Osteocyte (in vitro differentiated cells): ENCODE measurements at places on chromosomes 16 and 17. TPM values are rescaled to one million over a fixed set of nuclear protein-coding genes. Genes with fewer than 3 reads are reported as not detected.

GRCh38 chr16:78503602-78504001 is 404.1 kb downstream of the WWOX start:
- DNase-seq, result no peak
- no peak overlapping the region for H3K4me3 ChIP-seq
- H3K4me1 ChIP-seq, result peaks cover 30% of the 10 kb centered on the region
- H3K27me3 ChIP-seq, result no peaks in the 10 kb centered on the region
- H3K27ac ChIP-seq, result no peak overlapping the region
- no peaks in the 10 kb centered on the region for H3K36me3 ChIP-seq

- no peak overlapping the region for H3K27ac ChIP-seq
- H3K36me3 ChIP-seq, result no peaks in the 10 kb centered on the region
- peaks cover 17% of the 10 kb centered on the region for H3K4me1 ChIP-seq
- H3K27me3 ChIP-seq, result peaks cover 2% of the 10 kb centered on the region
Measured at GRCh38 chr17:49071106-49071505, 61.5 kb upstream of the B4GALNT2 start.

- H3K4me1 ChIP-seq, result no peaks in the 10 kb centered on the region
- no peak for DNase-seq
- no peaks in the 10 kb centered on the region for H3K36me3 ChIP-seq
- no peaks in the 10 kb centered on the region for H3K27me3 ChIP-seq
Measured at GRCh38 chr17:52106638-52107261, 51.8 kb downstream of the CA10 start.

DNA sequence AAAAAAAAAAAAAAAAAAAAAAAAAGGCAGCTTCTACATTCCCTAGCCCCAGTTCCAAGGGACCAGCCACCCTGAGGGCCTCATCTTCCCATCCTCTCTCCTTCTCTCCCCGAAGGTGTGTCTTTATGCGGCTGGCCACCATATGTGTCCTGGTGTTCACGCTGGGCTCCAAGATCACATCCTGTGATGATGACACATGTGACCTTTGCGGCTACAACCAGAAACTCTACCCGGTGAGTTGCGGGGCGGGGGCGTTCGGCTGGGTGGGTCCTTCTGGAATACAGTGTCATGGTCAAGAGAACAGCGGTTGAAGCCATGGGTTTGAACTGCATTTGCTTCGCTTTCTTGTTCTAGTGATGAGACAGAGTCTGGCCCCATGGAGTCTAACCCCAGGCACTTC is 22.6 kb upstream of the COQ7 start:
- no peak overlapping the region for H3K4me3 ChIP-seq
- H3K27ac ChIP-seq, result no peak overlapping the region
- H3K4me1 ChIP-seq, result no peaks in the 10 kb centered on the region
- H3K36me3 ChIP-seq, result peaks cover 2% of the 10 kb centered on the region
- H3K27me3 ChIP-seq, result no peaks in the 10 kb centered on the region

- no peak for DNase-seq
- no peak overlapping the region for H3K4me3 ChIP-seq
- no peaks in the 10 kb centered on the region for H3K27me3 ChIP-seq
- H3K36me3 ChIP-seq, result no peaks in the 10 kb centered on the region
- no peak overlapping the region for H3K27ac ChIP-seq
Measured at GRCh38 chr17:15039366-15039765, 225.8 kb downstream of the PMP22 start.

- no peaks in the 10 kb centered on the region for H3K27me3 ChIP-seq
- H3K4me3 ChIP-seq, result no peak overlapping the region
- DNase-seq, result no peak
Measured at GRCh38 chr17:44105941-44106340, 17.5 kb downstream of the HDAC5 start.

- peaks cover 8% of the 10 kb centered on the region for H3K36me3 ChIP-seq
- no peak overlapping the region for H3K4me3 ChIP-seq
- H3K4me1 ChIP-seq, result peaks cover 31% of the 10 kb centered on the region
Measured at GRCh38 chr17:72603420-72604242, 482.8 kb downstream of the SOX9 start.

DNA sequence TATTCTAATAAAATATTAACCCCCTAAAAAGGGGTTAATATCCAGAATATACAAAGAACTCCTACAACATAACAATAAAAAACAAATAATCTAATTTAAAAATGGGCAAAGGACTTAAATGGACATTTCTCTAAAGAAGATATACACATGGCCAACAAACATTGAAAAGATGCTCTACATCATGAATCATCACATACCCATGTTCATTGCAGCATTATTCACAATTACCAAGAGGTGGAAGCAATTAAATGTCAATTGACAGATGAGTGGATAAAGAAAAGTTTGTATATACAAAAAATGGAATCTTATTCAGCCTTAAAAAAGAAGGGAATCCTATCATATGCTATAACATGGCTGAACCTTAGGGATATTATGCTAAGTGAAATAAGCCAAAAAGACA is 36.8 kb downstream of the CPD start:
- peaks cover 6% of the 10 kb centered on the region for H3K4me1 ChIP-seq
- DNase-seq, result no peak
- H3K27me3 ChIP-seq, result no peaks in the 10 kb centered on the region
- H3K36me3 ChIP-seq, result peaks cover 10% of the 10 kb centered on the region
- H3K4me3 ChIP-seq, result no peak overlapping the region

DNA sequence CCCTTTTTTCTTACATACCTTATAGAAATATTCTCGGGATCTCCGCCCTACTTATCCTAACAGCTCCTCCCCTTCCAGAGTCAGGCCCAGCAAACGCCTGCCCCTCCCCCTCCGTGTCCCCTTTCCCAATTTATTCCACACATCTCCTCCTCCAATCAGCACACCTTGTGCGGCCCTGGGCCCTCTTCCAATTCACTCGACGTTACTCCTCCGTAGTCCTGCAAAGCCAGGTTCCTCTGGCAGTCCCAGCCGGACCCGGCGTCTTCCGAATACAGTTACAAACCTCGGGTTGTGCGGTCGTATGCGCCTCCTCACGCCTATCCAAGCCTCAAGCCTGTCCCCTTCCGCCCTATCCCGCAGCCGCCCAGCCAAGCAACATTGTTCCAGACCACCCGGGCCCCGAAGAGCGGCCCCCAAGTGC is 677 bp downstream of the CBX1 start:
- H3K27me3 ChIP-seq, result no peaks in the 10 kb centered on the region
- H3K4me3 ChIP-seq, result peak overlapping the region; percentile 100
- peaks cover under 1% of the 10 kb centered on the region for H3K36me3 ChIP-seq
- H3K27ac ChIP-seq, result peak overlapping the region; percentile 97
- DNase-seq, result peak; percentile 85
- peaks cover 28% of the 10 kb centered on the region for H3K4me1 ChIP-seq

DNA sequence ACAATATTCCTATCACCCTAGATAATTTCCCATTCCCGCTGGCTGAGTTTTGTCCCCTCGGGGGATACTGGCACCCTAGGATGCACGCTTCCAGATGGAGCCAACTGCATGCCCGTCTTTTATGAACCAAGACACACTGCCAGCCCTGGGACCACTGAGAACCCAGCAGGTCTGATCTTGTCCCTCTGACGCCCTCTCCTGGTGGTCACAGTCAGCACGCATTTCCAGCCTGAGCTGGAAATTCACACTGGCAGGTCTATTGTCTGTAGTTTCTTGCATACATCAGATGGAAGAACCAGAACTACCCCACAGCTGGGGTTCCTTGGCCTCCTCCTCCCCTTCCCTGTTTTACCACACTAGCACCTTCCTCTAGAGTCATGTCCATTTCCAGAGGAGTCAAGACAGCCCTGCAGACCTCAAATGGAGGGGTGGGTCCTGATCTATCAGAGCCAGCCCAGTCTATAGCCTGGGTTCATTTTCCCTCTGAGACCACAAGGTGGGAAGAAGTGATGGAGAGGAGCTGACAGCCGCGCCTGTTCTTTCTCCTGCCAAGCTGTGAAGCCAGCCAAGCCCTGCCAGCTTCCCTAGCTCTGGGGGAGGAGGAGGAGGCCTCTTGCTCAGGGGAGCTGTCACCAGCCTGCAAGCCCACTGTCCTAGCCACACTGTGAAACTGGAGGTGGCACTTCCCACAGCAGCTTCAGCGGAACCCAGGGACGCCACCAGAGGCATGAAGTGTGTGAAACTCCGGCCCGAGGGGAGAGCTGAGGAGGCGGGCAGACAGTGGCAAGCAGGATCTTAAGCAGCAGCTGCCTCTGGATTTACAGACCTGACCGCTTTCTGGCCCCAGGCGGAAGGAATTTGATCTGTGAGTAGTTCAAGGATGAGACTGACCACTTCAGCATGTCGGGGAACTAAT is 29.3 kb downstream of the MXRA7 start:
- H3K4me1 ChIP-seq, result peaks cover 42% of the 10 kb centered on the region
- H3K4me3 ChIP-seq, result no peak overlapping the region
- no peaks in the 10 kb centered on the region for H3K27me3 ChIP-seq
- H3K36me3 ChIP-seq, result peaks cover 24% of the 10 kb centered on the region
- peak overlapping the region; percentile 47 for H3K27ac ChIP-seq

GRCh38 chr16:83839561-83839960 is 31.8 kb downstream of the HSBP1 start:
- H3K27ac ChIP-seq, result no peak overlapping the region

DNA sequence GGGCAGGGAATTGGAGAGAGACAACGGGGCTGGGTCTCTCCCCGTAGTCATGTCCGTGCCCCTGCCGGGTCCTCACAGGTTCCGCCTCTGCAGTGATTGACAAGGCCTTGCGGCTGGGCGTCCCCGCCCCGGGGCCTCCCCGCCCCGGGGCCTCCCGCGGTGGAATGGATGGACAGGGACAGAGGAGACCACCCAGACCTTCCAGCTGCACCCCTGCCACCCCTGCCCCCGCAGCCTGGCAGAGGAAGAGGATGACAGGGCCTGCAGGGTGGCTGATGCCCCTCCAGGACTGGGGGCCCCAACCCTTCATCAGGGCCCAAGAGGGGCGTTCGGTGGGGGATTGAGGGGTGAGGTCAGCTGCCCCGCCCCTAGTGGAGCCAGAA is 216.4 kb upstream of the CIBAR2 start:
- H3K4me3 ChIP-seq, result no peak overlapping the region
- no peaks in the 10 kb centered on the region for H3K27me3 ChIP-seq

GRCh38 chr17:11240841-11241610 is at the start of gene SHISA6:
Gene SHISA6 (plus strand): TSS chr17:11241213.
- H3K36me3 ChIP-seq, result no peaks in the 10 kb centered on the region
- H3K4me3 ChIP-seq, result peak within 1 kb of the TSS; percentile 48
- peaks cover 59% of the 10 kb centered on the region for H3K27me3 ChIP-seq
- no peak within 1 kb of the TSS for H3K27ac ChIP-seq
- no peak for DNase-seq
- peaks cover 9% of the 10 kb centered on the region for H3K4me1 ChIP-seq

- peak; percentile 87 for DNase-seq
- H3K36me3 ChIP-seq, result peaks cover 47% of the 10 kb centered on the region
- peaks cover 34% of the 10 kb centered on the region for H3K4me1 ChIP-seq
- H3K4me3 ChIP-seq, result peak overlapping the region; percentile 99
Measured at GRCh38 chr17:59837308-59838051, 55.3 kb downstream of the TUBD1 start.

Gene IKZF3
- not detected in 2 replicates for total RNA-seq

Gene DDX28
- 7.5 and 8.8 TPM in 2 replicates for total RNA-seq

Gene FOXL1
- total RNA-seq, result 6.4 and 9.3 TPM in 2 replicates

Gene DHRS7C
- total RNA-seq, result not detected in 2 replicates

Gene LRRC75A
- total RNA-seq, result 1.8 and 2.0 TPM in 2 replicates

Gene KIF18B
- total RNA-seq, result 5.6 and 6.9 TPM in 2 replicates

Gene TMEM235
- not detected in 2 replicates for total RNA-seq

Gene LLGL2
- total RNA-seq, result 2.4 and 3.3 TPM in 2 replicates
